ENCODE measurements at places on chromosomes 16 and 17.

- DNase-seq, result peak; percentile 81
Measured at GRCh38 chr17:40818733-40819527, 3.5 kb downstream of the KRT10 start.

DNA sequence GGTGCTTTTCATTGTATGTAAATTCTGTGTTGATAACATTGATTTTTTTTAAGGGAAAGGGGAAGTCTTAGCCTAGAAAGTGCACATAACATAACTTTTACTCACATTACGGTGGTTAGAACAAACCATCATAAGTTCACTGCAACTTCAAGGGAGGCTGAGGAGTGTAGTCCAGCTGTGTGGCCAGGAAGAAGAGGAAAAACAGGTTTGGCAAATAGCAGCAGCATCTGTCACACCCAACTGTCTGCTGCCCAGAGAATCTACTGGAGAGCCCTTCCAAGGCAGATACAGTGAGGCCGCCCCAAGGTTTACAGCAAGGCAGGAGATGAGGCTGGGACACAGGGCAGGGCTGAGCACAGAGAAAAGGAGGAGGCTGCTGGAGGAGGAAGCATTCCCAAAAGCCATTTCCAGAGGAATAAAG is 60.6 kb downstream of the AIPL1 start:
- DNase-seq, result no peak

GRCh38 chr17:34314279-34314678 is 5.0 kb upstream of the CCL8 start:
- no peak for DNase-seq

- DNase-seq, result no peak
Measured at GRCh38 chr17:30341703-30342249, 7.9 kb upstream of the TMIGD1 start.

GRCh38 chr17:16040710-16041251 is 41.2 kb downstream of the TTC19 start:
- peak; percentile 34 for DNase-seq

DNA sequence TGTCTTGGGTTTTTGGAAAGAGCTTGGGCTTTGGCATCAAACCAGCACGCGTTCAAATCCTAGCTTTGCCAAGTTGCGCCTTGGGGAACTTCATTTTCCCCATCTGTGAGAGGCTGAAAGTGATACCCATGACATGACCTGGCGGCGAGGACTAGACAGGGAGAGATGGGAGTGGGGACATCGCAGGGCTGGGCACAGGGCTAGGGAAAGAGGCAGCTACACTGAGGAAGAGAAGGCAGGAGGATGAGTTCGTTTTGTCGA is 202.9 kb downstream of the IRF8 start:
- DNase-seq, result no peak

DNA sequence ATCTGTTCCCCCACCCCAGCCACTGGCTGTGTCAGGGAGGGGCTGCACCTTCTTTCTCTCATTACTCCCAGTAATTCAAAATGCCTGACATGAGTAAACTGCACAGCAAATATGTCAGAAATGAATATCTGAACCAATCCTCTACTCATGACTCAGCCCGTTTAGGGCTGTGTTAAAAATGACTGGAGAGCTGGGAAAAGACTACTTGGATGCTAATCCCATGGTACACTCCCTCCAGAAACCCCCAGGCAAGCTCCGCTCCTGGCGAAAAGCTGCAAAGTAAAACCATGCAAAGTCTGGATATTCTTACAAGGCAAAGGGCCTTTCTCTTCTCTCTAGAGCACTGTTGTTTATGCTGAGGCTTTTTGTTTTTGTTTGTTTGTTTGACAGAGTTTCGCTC is 448.1 kb upstream of the DYNLRB2 start:
- DNase-seq, result no peak

- DNase-seq, result peak; percentile 21
Measured at GRCh38 chr17:82332669-82333278, 792 bp downstream of the SECTM1 start.

GRCh38 chr16:89573826-89574680 is 1.5 kb upstream of the CPNE7 start:
- no peak for DNase-seq

- no peak for DNase-seq
Measured at GRCh38 chr17:67982686-67983382, 13.4 kb downstream of the C17orf58 start.

All from cerebellum (tissue), 4 donors.